ENCODE measurements at places on chromosomes 12 and 14.
A peak's percentile ranks its signal among the peaks of the same experiment; 100 is the strongest.

DNA sequence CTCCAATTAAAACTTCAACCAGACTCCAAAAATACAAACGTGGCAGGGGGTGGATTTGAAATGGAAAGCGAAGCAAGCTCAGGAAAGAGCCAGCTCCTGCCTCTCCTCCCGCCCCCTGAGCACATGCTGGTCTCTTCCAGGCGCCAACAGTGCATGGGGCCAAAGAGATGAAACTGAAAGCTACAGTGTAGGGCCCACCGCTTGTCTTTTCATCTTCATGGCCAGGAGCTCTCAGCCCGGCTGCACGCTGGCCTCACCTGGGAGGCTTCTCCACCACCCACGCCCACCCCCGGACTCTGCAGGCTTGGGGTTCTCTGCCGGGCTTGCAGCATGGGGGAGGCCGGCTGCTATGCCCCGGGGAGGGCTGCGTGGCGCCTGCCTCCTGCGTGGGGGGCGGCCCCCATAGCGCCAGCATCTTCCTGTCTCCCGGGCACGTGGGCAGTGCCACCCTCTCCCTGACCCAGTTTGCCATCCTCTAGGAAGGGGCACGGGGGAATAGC is 2.0 kb downstream of the RIMBP2 start:
- DNase-seq, result peak; percentile 27

DNA sequence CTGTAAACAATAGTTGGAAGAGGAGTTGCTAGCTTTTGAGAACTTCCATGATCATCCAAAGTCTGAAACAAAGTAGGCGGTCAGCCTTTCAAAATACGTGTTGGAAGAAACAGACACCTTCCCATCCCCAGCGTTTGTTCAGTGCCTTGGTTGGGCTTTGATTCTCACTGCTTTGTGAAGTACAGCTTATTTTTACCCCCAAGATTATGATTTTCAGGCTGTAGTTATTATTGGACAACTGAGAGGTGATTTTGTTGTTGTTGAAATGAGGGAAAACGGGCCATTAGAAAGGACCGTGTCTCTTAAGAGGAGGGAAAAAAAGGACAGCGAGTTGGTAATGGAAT is 921 bp upstream of the CEP83 start:
- no peak for DNase-seq

- no peak for DNase-seq
Observed at GRCh38 chr12:123010110-123010509, 29.6 kb downstream of the ARL6IP4 start.

- DNase-seq, result no peak
Observed at GRCh38 chr12:85552461-85552860, 272.4 kb downstream of the ALX1 start.

GRCh38 chr14:44448951-44449358 is 58.1 kb downstream of the FSCB start:
- no peak for DNase-seq

GRCh38 chr12:56530390-56531055 is 8.9 kb downstream of the RBMS2 start:
- no peak for DNase-seq

DNA sequence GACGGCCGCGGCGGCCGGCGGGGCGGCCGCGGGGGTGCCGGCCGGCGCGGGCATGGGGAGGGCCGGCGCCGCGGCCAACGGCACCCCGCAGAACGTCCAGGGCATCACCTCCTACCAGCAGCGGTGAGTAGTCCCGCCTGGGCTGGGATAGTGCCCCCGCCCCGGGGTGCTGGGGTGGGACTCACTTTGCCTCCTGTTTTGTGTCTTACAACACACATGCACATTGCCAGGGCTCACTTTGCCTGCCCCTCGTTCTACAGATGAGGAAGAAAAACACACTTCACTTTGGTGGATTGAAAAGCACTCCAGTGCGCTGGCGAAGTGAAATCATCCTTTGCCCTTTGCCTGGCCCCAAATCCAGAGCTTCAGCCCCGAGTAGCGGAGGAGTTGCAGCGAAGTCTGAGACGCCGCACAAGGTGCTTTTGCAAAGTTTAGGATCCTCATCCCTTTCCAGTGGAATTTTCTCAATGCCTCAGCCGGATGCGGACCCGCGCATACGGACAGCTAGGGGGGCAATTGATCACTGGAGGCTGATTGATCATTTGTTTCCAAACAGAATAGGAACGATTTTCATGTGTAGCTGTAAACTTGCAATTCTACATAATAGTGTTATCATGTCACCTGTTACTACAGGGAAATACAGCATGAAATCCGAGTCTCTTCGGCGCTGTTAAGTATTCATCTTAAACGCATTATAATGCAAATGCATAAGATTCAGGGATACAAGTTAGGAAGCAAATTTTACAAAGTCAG is 3.6 kb upstream of the NPAS3 start:
- peak; percentile 68 for DNase-seq

DNA sequence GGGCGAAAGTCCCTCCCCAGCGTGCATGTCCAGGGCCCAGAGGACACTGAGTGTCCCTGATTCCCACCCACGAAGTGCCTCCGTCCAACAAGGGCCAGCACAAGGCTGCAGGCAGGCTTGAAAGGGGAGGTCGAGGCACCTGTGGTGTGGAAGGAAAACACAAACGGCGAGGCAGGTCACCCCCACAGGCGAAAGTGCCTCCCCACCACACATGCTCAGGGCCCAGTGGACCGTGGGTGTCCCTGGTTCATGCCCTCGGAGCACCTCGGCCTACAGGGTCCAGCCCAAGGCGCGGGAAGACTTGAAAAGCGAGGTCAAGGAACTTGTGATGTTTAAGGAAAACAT is 370.4 kb downstream of the ALG10 start:
- DNase-seq, result no peak

GRCh38 chr14:68814238-68814538 is 21.3 kb upstream of the ZFP36L1 start:
- DNase-seq, result no peak

- no peak for DNase-seq
Observed at GRCh38 chr14:34364201-34364600, 97.8 kb downstream of the SPTSSA start.

DNA sequence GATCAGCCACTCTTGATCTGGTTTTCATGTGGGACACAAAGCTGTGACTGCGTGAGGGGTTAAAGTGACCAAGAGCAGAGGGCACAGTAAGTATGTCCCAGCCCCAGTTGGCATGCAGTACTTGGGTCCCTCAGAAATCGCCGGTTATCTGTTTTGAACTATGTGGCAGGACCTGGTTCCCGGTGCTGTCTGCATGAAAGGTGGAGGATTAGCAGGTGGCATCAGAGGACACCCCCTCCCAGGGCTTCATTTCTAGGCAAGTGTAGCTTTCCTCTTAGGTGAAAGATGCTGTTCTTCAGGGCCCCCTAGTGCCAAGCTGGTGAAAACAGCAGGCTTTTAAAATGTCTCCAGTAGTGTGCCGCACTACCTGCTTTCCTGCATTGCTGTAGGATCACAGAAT is 57.1 kb downstream of the ATG14 start:
- DNase-seq, result no peak

DNA sequence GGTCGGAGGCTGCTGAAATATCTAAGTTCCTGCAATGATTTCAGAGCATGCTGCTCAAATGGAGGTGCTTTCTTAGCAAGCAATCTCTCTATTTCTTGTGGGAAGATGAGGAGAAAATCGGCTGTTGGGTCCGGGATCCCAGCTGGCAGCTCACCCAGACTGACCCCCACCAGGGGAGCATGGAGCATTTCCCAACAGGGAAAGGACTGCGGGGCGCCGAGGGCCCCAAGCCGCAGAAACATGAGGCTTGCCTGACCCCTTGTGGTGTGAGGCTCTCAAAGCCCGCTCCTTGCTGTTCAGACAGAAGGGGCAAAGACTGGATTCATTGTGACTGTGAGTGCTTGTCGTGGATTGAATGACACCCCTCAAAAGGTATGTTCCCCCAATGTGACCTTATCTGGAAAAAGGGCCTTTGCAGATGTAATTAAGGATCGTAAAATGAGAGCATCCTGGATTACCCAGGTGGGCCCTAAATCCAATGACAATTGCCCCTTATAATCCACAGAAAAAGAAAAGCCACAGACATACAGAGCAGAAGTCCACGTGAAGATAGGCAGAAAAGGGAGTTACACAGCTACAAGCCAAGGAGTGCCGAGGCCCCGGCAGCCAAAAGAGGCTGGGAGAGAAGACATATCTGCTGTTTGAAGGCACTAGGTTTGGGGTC is 116.3 kb upstream of the VASH1 start:
- no peak for DNase-seq

- no peak for DNase-seq
Observed at GRCh38 chr12:106084014-106084671, 54.6 kb downstream of the NUAK1 start.

GRCh38 chr14:64220466-64220865 is 73.7 kb downstream of the ESR2 start:
- no peak for DNase-seq

GRCh38 chr14:34502001-34502400 is 37.5 kb downstream of the EAPP start:
- DNase-seq, result no peak

DNA sequence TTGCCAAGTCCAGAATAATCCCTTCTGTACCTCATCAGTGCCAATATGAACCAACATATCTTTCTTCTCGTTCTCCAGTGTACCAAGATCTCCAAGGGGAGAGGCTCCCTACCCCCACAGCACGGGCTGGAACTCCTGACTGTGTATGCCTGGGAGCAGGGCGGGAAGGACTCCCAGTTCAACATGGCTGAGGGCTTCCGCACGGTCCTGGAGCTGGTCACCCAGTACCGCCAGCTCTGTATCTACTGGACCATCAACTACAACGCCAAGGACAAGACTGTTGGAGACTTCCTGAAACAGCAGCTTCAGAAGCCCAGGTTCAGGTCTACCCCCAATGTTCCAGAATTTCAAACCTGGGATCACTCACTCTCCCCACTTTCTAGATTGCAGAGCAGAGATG is 10.5 kb upstream of the OAS2 start:
- DNase-seq, result no peak

DNA sequence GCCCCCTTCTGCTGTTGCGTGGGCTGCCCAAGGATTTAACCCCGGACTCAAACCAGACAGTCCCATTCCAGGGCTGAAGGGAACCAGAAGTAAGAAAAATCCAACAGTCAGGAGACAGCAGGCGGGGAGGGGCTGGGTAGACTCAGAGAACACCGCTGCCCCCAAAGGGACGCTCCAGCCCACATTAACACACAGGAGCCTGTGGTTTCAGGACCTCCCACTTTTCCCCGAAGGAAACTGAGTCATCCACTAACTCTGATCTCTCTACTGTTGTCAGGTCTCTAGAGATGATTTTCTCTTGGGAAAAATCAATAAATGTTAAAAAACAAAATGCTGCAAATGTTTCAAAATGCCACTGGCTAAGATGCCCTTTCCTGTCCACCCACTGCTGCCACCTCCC is 41.6 kb downstream of the FBXO21 start:
- no peak for DNase-seq

GRCh38 chr12:12736759-12737676 is 19.9 kb downstream of the CDKN1B start:
- peak; percentile 11 for DNase-seq

Measured in hypothalamus (tissue), 51 donors.